ENCODE measurements at places on chromosomes 6 and 20.

DNA sequence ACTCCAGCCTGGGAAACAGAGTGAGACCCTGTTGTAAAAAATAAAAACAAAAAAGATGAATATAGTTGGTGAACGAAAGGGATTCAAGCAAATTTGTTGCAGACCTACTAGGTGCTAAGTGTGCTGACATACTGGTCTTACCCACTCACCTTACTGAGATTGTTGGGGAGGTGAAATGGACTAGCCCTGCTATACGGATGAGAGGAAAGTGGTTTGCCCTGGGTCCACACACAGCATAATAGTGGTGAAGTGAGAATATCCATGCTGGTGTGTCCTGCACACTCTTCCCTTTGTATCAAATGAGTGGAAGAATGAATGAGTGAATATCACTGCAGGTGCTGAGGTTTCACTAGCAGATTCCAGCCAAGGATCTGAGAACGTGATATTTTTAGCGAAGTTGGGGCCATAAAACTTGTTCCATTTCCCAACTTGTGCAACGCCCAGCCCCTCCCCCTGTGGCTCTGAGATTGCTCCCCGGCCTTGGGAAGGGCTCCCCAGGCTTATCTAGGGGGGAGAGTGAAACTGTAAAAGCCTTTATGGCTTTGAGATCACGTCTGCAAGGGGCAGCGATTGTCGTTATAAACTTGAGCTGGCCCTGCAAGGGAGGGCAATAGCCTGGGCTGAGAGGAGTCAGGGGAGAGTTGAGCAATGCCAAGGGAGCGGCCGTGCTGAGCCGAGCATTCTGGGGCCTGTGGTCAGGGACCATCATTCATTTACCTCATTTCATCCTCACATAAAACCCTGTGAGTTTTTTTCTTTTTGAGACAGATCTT, 33.2 kb upstream of the TTPAL start:
- DNase-seq = no peak

DNA sequence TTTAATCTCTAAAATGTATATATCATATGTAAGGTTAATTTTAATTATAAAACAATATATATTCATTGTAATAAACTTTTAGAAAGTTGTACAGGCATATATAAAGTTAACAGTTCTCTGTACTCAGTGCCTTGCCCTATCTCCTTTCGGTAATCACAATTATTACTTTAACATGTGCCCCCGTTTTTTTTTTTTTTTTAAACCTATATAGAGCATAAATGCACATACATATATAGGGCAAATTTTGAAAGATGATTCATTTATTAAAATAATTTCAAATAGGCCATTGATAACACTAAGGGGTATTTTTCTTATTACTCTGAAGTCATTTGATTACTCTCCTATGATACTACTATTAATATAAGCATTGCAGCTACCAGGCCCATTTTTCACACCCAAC, 1.9 kb downstream of the ASF1A start:
- no peak for DNase-seq

GRCh38 chr6:102895683-102896082, 1502.2 kb downstream of the GRIK2 start:
- DNase-seq = no peak

DNA sequence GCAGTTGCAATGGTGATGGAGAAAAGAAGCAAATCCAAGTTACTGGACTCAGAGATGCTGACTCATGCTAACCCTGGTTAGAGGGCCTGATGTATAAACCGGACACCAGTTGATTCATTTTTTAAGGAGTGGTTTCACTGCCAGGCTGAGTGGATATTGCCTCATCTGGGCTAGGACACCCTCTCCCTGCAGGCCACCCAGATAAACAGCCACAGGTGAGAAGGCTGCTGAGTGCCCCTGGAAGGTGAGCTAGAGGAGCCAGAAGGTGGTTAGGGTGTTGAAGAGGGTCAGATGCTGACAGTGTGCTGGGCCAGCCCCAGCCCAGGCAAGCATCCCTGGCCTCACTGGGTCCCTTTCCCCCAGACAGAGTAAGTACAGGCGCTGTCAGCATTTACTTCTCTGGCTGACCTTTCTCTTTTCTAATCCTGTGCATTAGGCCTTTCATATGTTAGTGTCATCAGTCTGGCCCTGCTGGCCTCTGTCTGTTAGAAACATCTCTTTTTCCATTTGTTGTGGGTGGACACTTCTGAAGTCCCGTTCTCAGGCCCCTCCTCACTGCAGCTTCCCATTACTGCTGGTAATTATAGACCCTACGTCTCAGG, 13.5 kb downstream of the EPB41L1 start:
- no peak for DNase-seq

- no peak for DNase-seq
These were observed 150.8 kb upstream of the TAB2 start for GRCh38 chr6:149166747-149167146.

DNA sequence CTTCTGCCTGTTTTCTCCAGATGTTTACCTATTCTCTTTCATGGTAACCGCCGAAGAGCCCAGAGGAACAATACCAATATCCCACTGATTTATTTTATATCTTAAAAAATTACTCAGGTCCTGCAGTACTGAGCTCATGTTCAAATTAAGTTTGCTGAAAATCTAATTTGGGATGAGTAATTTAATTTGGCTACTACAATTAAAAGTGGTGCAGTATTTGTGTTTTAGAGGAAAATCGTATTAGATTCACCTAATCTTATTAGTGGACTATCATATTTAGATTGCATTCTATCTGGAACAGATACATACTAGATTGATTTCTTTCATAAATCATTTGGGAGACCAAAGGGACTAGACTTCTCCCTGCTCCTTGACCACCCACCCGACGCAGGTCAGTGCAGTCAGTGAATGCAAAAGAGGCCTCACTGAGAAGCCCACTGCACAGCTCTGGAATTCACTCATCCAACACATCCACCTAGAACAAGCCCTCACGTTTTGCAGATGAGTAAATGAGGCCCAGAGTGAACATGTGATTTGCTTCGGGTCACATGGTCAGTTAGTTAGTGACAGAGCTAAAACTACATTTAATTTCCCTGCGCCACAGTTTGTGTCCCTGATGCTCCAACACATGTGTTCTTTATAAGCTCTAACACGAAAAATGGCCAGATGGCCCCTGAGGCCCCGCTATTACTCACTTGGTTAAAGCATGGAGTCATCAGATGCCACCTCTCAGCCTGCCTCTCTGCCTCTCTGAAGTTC, 101.8 kb downstream of the TRERF1 start:
- no peak for DNase-seq

- no peak for DNase-seq
These were observed 33.4 kb downstream of the NOL4L start for GRCh38 chr20:32551693-32552092.

- no peak for DNase-seq
These were observed 31.0 kb upstream of the TGM2 start for GRCh38 chr20:38196076-38196475.
